CD4-positive, alpha-beta T cell treated with Interleukin-21 for 1 hour (primary cell): ENCODE measurements at places on chromosomes 7 and 10.

- DNase-seq, result no peak
Observed at GRCh38 chr10:96512524-96513304, 1.0 kb downstream of the TLL2 start.

GRCh38 chr10:4658777-4659176 lies 167.2 kb upstream of the AKR1E2 start:
- no peak for DNase-seq

- no peak for DNase-seq
Observed at GRCh38 chr10:99661377-99661763, 2.1 kb downstream of the ENTPD7 start.

DNA sequence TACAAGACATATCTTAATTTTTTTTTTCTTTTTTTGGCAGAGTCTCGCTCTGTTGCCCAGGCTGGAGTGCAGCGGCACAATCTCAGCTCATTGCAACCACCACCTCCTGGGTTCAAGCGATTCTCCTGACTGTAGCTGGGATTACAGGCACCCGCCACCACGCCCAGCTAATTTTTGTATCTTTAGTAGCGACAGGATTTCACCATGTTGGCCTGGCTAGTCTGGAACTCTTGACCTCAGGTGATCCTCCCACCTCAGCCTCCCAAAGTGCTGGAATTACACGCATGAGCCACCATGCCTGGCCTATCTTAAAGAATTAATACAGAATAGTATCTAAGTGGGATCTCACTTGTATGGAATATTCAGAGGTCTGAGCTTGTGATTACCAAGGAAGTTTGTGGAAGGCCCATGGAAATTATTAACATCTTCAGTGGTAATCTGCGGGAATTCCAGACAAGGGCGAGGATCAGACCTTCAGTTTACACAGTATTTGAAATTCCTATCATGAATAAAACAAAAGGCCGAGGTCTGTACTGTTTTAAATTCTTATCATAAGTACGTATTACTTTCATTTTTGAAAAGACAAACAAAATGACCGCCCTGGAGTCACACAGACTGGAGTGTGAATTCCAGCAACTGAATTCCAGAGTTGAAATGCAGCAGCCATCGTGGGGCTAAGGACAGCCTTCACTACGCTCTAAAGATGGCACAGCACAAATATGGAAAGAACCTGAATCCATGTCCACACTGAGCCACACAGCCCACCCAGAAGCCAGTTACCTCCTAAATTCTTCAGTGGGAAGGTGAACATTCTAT lies 16.7 kb downstream of the GPRIN2 start:
- no peak for DNase-seq

GRCh38 chr10:9613338-9614075 lies 1404.2 kb upstream of the CELF2 start:
- DNase-seq, result no peak
